ENCODE measurements at places on chromosomes 5 and 9.

DNA sequence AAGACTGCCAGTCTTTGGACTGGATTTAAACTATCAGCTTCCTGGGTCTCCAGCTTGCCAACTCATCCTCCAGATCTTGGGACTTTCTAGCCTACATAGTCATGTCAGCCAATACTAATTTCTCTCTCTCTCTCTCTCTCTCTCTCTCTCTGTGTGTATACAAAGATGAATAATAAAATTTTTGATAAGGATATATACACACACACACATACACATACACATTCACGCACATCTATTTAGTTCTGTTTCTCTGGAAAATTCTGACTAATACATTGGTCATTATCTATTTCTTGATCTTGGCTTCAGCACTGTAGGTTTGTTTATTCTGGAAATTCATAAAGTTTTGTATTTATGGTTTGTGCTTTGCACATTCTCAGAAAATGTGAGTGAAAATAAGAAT, 1606.2 kb upstream of the NUDT12 start:
- DNase-seq, result no peak

DNA sequence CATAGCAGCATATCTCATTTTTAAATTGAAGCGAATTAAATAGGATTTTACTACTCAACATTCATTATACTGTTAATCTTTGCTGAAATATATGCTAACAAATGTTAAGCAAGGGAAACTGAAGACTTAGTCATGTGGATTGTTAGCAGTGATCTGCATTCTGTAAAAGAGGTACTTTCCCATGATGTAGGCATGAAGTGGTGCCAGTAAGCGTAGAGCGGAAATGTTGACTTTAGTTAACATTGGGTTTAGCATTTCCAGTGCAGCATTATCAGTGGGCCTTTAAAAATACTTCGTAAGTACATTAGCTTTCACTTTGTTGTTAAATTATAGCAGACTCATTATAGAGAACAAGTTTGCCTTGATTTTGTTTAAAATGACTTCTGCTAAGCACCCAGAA, 130.3 kb downstream of the CDC42SE2 start:
- DNase-seq, result peak; percentile 88

DNA sequence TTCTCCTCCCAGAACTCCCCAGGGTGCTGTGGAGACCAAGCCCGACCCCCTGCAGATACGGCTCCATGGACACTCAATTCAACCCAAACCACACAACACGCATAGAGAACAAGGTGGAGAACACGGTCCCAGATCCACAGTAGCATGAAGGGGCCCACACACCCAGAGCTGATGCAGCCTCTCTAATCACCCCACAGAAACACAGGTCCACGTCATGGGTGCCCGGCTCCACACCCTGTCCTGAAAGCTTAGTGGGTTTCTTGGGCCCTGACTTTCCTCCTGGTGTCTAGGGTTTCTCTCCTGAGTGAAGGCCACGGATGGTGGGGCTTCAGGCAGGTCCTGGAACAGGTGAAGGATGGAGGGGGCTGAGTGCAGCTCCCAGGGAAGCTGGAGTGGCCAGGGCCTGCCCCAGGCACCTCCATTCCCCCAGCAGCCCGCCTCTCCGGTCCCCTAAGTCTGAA, 1.5 kb upstream of the SLC23A1 start:
- DNase-seq, result no peak

DNA sequence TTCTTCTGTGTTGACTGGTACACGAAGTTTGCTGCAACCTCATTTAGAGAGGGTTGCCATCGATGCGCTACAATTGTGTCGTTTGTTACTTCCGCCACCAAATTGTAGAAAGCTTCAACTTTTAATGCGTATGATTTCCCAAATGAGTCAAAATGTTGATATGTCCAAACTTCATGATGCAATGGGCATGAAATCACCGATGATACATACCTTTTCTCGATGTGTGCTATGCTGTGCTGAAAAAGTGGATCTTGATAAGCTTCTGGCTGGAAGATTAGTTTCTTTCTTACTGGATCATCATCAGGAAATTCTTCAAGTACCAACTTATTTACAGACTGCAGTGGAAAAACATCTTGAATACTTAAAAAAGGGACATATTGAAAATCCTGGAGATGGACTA, 65.7 kb downstream of the TMEM38B start:
- peak; percentile 3 for DNase-seq

DNA sequence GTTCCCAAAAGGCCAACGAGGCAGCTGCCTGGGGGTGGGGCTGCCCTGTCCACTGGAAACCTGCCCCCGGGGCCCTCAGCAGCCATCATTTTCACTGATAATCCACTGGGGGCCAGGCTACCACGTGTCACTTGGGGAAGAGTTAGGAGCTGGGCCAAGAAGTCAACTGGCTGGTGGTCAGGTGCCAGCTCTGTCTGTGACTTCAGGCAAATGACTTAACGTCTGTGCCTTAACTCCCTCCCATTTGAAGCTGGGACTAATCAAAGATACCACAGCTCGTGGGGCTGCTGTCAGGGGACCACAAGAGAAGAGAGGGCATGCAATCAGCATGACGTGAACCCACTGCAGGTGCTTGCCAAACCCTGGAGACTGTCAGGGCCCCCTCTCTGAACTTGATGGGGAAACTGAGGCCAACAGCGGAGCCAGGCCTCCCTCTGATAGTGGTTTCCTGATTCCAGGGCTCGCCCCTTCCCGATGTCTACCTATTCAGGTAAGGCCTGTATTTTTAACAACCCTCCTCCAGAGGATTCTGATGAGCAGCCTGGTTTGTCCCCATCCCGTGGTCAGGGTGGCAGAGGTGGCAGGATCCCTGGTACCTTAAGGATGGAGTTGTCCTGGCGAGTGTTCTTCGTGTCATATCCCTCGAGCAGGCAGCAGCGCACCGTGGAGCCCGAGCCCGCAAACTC, 12.3 kb upstream of the DPM2 start:
- no peak for DNase-seq

GRCh38 chr9:18473652-18474279, at the start of gene ADAMTSL1:
TSS of gene ADAMTSL1 (plus strand) at chr9:18474153. CDS start at chr9:18474233, 80 bp downstream.
- DNase-seq, result no peak

- no peak for DNase-seq
These were observed 143.3 kb upstream of the LMX1B start for GRCh38 chr9:126470241-126470993.

DNA sequence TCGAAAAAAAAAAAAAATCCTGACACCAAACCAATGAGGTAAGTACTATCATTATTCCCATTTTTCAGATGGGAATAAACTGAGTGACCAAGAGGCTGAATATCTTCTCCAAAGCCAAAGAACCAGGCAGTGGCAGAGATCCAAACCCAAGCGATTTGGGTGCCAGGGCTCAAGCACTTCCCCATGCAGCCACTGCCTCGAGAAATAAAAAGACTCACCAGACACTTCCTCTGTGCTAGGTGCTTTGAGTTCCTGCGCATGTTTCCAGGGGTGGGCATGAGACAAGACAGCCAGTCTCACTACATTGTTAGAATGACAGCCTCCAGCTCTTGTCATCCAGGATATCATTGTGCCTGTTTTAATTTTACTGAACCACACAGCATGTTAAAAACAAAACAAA, 2.3 kb upstream of the RPL26L1 start:
- DNase-seq, result no peak

DNA sequence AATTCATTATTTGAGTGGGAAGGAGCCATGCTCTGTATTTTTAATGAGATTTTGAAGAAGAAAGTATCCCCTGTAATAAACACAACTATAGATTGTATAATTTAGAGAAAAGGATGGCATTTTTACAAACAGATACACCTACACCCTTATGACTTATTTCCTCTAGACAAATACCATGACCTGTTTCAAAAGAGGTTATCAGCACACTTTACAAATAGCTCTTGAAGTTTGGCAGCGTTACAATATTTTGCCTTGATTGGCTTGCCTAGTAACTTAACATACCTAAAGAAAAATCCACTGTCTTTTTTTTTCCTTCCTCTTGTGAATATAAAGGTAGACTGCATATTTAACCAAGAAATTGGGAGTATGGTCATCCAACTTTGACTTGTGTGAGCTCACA, 28.5 kb upstream of the CETN3 start:
- DNase-seq, result peak; percentile 67

- peak; percentile 35 for DNase-seq
These were observed 419.8 kb downstream of the PLK2 start for GRCh38 chr5:58040044-58040443.

DNA sequence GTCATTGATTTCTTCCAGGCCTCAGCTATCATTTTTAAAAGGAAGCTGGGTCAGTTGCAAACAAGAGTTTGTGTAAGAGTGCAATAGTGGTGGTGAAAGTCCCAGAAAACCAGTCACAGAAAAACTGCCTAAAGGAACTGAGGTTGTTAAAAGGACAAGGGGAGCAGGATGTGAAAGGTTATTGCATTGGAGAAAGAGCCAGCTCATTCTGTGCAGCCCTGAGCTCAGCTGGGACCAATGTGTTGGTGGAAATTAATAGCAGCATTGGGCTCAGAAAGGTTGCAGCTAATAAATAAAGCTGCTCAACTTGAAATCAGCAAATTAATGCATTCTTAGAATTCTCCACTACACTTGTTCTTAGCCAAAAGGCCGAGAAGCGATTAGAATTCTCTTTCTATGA, 34.9 kb downstream of the NREP start:
- DNase-seq, result no peak

DNA sequence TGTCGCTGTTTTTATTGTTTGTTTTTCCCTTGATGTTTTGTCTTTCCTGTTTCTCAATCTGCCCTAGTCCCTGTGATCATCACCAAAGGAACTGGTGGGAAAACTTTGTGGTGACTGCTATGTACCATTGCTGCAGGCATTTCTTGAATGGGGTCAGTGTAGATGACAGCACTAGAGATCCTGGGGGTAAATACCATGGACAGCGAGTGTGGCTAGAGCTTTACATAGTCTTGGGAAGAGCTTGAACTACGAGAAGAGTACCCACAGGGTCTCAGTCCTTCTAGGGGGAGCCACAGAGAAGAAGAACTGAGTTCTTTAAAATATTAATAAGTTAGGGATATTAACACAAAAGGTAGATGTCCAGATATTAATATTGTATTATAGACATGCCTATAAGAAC, 138.8 kb downstream of the PAM start:
- DNase-seq, result no peak

DNA sequence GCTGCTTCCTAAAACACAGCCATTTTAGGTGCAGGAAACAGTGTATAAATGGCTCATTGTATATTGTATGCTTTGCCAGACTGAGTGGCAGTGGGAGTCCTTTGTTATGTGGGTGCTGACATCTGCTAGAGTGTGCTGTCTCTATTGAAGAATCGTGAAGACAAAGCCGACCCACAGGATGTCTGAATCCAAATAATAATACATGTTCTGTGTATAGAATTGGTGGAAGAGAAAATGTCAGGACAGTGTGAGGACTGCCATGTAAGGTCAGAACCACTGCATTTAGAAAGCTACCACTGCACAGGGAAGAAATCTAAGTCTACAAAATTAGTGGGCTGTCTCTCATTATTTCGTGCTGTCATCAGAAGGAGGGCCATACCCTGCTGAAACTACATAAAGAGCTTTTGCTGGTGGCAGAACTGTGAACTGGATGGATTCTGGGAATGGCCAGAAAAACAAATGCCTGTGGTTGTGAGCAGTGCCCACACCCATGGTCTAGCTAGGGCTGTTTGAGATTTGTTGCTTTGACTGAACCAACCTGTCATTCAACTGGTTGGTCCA, 2.5 kb downstream of the IL7R start:
- DNase-seq, result no peak

- no peak for DNase-seq
These were observed 2.9 kb downstream of the TNIP1 start for GRCh38 chr5:151077967-151078366.

- no peak for DNase-seq
These were observed 58.1 kb downstream of the MARCHF3 start for GRCh38 chr5:126972062-126972895.

- DNase-seq, result peak; percentile 82
These were observed 14.1 kb downstream of the FGF1 start for GRCh38 chr5:142671801-142672200.

- no peak for DNase-seq
These were observed 4.6 kb downstream of the ISL1 start for GRCh38 chr5:51387884-51388275.

DNA sequence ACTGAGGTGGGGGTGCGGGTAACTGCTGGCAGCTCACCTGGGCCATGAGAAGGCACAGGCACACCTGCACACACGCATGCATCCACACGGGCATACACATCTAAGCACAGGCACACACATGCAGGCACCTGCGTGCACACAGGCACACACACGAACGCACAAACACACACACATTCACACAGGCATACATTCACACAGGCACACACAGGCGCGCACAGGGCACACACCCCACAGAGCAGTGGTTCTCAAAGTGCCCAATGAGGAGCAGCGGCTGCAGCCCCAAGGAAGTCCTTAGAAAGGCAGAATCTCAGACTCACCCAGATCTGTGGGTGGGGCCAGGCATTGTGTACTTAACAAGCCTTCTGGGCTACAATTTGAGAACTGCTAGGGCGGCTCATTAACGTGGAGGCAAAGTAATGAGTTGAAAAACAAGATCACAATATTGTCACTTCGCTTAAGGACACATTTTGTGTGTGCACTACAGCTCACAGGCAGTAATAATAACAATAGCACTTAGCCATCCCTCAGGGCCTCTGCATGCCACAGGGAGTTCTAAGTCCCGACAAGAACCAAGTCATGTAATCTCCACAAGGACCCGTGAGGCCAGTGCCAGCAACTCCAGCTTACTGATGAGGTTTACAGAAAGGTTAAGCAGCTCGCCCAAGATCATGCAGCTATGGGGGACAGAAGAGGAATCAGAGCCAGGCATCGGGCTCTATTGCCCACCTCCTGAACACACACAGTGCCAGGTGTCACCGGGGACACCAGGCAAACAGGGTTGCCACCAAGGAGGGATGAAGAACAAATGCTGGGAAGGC, 91.6 kb downstream of the ROR2 start:
- peak; percentile 0 for DNase-seq

GRCh38 chr9:125748446-125749099, 1.4 kb downstream of the PBX3 start:
- peak; percentile 21 for DNase-seq

DNA sequence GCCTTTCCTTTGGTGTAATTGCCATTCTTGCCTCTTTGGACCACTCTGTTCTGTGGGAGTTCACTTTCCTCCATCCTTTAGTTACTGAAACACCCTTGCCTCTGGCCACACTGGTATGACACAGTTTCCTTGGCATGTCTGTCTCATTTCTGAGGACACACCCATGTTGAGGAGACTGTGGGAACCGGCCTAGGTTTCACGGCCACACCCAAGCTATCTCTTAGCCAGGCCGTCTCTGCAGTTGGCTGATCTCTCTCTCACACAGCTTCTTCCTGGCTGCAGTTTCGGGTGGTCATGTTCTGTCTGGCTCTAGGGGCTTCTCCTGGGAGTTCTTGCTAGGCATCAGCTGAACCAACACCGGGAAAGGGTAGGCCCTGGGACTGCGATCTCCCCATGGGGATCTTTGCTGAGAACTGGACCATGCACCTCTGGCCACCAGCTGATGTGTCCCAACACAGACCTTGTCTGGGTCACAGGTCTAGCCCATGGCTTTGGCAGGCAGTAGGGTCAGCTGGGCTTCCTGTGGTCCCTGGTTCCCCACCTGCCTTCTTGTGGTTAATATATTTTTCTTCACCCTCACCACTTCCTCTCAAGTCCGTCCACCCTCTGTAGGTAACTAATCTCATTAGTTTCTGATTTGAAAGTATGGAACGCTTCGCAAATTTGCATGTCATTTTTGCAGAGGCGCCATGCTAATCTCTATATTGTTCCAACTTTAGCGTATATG, 24.9 kb downstream of the ARHGEF37 start:
- peak; percentile 100 for DNase-seq

All from bronchial epithelial cell (primary cell).